ENCODE measurements at places on chromosomes 5 and 9.

DNA sequence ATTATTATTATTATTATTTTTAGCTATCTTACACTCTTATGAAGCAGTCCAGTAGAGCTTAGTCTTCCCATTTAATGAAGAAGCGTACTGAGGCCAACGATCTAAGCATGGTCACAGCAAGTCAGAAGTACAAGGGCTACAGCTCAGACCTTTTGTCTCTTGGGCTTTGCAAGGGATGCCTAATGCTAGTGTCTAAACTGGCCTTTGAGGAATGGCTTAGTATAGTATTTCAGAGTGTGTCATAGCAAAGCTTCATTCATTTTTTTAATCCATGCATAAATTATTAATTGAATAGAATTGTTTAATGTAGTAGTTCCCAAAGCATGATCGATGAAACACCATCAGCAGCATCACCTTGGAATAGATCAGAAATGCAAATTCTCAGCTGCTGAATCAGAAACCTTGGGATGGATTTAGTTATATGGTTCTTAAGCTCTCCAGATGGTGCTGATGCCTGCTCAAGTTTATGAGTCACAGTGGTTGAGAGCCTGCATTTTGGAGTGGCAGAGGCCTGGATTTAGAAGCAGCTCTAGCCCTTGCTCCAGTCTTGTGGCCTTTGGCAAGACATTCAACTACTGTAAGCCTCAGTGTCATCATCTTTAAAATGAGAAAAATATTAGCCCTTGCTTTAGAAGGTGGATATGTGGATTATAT, 6.1 kb downstream of the IL12B start:
- DNase-seq, result no peak

DNA sequence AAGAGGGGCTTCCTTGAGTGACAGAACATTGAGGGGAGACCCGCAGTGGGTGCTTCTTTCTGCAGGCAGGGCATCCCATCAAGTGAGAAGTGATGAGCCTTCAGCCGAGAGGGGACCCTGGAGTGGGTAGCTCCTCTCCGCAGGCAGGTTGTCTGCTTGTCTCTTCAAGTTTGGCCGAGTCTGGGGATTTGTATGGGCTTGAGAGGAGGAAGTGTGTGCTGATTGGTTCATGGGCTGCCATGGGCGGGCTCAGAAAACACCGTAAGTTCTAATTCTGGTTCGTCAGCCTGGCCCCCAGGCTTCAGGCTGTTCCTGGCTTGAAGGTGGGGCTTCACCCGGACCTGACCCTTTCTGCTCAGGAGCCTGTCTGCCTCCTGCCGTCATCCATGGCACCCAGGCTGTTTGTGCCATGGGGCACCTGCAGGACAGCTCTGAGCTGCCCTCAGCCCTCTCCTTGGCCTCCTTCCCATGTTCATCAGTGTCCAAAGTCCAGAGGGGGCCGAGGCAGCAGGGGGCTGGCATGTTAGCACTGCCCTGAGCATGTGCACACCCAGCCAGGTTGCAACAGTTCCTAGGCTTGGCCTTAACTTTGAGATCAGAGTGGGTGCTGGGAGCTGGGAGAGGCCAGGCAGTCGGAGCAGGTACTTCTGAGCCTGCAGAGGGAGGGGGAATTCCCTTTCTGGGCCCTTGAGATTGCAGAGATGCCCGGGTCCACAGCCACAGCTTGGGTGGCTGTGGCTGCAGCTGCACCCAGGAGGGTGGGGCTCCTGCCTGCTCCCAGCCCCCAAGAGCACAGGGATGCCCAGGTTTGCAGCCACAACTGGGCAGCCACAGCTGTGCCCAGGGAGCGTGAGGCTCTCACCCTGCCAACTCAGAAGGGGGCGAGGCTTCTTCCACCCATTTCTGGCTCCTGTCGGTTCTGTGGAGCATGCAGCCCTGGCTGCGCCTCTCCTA, 13.5 kb upstream of the DHFR start:
- DNase-seq, result no peak

DNA sequence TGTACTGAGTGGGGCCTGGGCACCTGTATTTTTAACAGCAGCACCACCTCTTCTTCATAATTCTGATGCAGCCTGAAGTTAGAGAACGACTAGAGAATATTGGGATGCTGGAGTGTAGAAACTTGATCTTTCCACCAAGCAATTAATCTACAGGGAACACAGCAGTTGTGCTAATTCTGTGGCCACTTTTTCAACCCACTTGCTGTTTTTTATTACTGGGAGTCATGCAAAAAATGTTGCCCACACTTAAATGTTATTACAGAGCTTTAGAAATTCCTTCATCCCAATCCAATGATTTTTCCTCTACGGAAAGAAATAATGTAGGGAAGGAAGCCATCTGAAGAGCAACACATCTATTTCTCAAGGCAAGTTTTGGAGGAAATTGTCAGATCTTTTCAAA, 190.9 kb upstream of the TUT7 start:
- DNase-seq, result no peak

- no peak for DNase-seq
Measured at GRCh38 chr9:127585161-127585819, 26.8 kb upstream of the STXBP1 start.
